ENCODE measurements at places on chromosomes 5 and 9.

DNA sequence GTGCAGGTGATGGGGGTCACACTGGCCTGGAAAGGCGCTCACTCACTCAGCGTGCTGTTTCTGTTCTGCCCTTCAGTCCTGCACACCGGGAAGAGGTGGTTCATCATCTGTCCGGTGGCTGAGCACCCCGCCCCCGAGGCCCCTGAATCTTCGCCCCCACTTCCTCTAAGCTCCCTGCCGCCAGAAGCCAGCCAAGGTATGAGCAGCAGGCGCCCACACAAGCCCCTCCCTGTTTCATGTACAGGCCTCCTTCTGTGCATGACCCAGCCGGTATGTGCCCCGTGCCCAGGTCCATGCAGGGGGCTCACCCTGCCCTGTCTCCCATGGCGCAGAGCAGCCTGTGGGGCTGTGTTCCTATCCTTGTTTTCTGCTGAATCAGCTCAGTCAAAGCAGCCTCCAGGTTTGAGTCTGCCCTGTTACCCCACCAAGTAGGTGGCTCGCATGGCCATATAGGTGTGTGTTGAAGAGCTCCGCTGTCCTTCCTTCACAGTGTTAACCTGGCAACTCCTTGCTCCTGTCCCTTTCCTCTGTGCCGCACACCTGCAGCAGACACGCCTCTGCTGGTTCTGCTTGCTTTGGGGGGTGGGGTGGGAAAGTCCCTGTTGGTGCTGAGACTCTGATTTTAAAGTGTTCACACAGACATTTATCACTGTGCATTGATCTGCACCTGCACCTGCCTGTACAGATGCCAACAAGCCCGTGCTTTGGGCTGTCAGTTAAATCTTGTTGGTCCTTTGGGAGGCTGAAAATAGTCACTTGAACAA, 84.8 kb downstream of the WNK2 start:
- no peak for DNase-seq

DNA sequence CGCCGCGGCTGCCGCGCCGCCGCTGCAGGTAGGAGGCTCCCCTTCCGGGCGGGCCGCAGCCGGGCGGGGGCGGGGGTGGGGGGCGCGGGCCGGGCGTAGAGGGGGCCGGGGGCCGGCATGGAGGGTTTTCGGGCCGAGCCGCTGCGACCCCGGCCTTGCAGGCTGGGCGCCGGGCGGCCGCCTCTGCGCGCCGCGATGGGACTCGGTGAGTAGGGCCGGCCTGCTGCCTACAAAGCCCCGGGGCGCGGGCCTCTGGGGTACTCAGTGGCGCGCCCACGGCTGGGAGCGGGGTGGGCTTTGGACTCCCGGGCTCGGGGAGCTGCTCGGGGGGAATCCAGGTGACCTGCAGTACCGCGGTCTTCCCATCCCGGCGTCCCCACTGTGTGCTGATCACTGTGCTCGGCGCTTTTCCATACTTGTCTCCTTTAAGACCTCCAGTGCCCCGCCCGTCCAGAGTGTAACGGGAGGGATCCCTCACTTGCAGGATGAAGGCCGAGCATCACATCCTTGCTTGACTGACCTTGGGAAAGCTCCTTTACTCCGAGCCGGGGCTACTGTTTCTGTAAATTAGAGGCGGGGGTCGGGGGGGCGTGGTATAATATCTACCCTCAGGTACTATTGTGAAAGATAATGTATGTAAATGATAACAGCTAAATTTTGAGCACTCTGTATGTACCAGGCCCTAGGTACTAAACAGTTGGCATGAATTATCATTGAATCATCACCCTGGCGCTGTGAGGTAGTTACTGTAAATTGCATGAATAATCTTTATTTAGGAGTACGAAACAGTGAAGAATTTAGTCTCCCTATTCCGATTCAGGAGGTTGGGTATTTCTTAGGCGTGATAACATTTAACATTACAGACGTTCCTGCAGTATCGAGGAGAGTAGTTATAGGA, 672 bp downstream of the MSANTD3 start:
- peak; percentile 54 for DNase-seq

DNA sequence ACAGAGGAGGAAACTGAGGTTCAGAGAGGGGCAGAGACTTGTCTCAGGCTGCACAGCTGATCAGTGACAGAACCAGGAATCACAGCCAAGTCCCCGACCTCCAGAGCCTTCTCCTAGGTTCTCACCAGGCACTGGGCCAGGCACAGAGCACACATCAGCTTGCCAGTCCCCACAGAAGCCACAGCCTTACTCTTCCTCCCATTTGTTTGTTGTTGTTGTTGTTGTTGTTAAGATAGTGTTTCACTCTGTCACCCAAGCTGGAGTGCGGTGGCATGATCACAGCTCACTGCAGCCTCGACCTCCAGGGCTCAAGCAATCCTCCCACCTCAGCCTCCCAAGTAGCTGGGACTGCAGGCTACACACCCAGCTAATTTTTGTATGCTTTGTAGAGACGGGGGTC, 41.4 kb downstream of the NAIF1 start:
- no peak for DNase-seq

DNA sequence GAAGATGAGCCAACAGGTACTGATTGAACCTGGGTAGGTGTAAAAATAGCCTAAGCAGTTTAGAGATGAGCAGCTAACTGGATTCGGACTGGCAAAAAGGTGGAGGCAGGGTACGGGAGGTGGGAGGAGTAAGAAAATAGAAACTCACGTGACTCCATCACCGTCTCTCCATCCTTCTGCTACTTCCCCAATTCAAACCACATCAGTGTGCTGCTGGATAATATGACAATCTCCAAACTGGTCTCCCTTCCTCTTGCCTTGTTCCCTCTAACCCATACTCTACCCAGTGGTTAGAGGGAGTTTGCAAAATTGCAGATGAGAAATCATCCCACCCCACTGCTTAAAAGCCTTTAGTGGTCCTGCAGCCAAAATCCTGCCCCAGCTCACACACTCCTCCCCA, 42.7 kb downstream of the RIGI start:
- no peak for DNase-seq

DNA sequence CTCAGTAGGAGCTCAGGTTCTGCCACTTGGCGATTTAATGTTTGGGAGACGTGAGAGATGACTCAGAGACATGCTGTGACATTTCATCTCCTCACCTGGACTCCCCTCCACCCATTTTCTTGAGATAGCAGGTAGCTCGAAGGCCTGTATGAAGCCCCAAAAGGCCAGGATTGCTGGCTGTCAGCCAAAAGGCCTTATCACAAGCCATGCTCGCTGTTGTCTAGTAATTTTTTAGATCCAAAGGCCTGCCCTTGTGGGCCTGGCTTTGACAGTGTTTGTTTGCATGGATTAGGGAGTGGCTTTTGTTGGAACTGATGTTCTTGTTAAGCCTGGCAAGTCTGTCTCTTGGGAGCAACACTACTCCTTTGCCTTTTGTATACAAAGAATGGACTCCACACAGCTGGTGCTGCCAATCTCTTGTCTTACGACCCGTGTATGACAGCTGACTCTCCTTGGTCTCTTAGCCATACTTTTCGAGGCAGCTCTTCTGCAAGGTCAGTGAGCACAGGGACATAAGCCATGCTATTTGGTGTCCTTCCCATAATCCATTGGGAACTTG, 22.7 kb downstream of the CAVIN4 start:
- no peak for DNase-seq

GRCh38 chr9:86128235-86128822, 29.0 kb upstream of the GOLM1 start:
- no peak for DNase-seq

DNA sequence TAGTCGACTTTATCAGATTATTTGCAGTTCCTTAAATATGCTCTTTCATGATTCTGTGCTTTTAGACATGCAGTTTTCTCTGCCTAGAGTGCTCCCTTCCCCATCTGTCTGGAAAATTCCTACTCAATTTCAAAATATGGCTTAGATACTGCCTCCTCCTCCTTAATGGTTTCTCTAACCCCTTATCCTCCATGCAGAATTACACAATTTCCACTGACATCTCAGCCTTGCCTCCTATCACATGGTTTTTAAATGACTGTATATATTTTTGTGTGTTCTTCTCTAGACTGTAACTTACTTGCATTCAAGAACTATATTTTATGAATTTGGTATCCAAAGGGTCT, 85.2 kb downstream of the SLC44A1 start:
- no peak for DNase-seq

- no peak for DNase-seq
Observed at GRCh38 chr5:33563983-33564908, 123.5 kb downstream of the TARS1 start.
